ENCODE measurements at places on chromosomes 7 and 10.

- peak; percentile 65 for DNase-seq
Observed at GRCh38 chr10:119268871-119269506, 61.6 kb downstream of the GRK5 start.

- DNase-seq: peak; percentile 66
Observed at GRCh38 chr10:73810735-73811465, 498 bp downstream of the NDST2 start.

GRCh38 chr10:18737236-18737635 lies 78.0 kb downstream of the ARL5B start:
- DNase-seq: no peak

GRCh38 chr7:293681-294439 lies 3.9 kb downstream of the FOXL3 start:
- DNase-seq: no peak

DNA sequence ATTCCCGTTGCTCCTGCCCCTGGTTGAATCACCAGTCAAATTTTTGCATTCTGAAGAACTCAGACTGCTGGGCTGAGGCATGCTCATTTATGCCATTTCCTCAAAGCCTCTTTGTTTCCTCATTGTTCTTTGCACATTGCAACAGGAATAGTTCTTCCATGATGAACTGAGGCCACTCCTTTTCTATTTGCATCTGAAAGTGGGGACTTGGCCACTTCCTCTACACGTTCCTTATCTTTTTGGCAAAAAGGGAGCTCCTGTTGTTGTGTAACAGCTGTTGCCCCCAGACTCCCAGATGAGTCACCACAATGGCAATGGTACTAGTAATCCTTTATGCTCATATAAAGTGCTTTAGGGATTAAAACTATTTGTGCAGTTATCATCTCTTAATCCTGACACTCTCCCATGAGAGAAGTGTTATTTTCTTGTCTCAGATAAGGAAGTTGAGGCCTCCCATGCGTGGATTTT lies 20.1 kb upstream of the ITPRID1 start:
- DNase-seq: no peak

GRCh38 chr7:87574630-87575029 lies 26.1 kb downstream of the ABCB1 start:
- no peak for DNase-seq

- no peak for DNase-seq
Observed at GRCh38 chr10:34216348-34216945, 598.6 kb downstream of the PARD3 start.

DNA sequence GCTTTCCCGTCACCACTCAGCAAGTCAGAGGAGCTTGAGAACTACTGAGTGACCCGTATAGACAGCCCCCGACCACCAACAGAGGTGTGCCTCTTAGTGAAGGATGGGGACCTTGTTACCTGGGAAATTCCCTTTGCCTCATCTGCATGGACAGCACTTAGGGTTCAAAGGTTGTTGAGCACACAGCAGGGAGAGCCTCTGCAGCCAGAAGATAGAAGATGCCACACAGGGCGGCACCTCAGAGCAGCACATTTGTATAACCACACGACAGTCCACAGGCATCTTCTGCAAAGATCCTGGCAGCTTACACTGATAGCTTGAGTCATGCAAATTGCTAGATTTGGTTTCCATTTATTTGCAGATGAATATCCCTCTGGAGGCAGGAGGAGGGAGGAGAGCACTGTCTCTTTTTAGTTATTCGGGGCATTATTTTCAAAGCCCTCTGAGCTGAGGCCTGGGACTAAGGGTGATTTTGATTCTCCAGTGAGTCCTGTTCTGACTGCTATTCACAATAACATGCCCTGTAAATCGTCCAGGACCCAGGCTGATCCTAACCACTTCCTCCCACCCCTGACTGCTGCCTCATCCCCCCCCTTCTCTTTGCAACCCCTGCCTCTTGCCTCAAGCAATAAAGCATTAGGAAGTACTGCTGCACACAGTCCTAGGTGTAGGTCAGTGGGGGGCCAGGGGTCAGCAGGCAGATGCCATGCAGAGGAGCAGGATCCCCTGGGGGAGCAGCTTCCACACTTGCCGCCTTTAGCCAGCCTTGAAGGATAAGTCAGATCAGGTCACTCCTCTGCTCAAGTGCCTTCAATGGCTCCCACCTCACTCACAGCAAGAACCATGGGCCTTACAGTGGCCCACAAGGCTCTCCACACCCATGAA lies 24.6 kb upstream of the INMT start:
- DNase-seq: no peak

DNA sequence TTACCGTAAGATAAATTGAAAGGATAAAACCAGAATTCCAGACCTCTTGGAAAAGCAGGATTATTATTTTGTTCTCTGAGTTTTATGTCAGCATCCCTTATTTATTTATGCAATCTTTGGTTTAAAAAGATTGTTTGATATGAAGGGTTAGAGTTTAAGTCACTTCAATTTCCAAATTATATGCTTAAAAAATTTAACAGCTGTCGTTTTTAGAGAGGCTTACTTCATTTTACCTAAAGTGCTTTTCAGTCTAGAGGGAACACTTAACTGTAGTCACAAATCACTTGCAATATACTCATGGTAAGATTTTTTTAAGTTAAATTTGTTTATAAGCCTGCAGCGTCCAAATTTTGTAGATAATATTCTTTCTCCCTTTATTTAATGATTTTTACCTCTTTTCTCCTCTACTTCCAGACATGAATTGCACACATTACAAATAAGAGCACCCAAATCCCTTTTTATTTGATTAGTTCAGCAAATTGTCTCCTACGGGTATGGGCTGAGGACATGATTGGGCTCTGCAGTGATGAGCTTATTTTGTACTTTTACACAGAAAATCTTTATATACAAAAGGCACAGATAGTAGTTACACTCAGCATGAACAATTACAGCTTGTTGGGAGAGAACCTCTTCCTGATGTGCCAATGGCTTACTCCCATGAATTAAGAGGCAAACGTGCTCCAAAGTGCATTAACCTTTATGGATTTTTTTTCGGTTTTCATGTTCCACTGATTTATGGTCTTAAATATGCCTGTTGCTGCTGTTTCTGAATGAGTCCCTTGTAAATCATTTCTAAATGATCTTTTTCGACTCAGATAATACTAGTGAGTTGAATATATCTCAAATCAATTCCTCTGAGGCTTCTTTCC lies 319.3 kb upstream of the LRGUK start:
- no peak for DNase-seq

DNA sequence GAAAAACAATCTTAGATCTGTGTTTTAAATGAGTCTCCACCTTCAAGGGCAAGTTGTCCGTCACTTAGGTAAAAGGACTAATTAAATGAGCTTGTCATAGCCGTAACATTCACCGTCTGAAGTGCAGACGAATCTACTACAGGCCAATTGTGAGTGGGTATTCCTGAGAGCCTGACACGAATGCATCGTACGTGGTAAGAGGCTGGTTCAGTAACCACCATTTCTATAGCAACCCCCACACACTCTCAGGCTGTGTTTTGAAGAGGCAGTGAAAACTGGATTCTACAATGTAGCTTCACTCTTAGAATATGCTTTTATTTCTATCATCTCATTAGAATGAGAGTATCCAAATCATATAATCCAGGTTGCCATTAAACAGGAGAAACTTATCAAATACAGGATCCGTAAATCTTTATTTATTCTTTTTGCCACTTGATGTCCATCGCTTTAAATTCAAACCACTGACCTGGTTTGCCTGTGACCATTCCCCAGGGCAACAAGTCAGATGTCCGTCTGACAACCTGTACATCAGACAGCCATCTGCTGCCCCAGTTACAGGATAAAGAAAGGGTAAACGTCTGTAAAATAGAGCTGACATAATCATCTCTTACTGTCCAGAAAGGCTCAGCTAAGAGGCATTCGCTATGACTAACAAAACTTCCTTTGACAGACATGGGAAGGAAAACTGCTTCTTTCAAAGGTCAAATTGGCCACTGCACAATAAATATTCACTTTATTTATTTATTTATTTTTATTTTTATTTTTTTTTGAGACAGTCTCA lies 70.3 kb upstream of the NMT2 start:
- DNase-seq: no peak

DNA sequence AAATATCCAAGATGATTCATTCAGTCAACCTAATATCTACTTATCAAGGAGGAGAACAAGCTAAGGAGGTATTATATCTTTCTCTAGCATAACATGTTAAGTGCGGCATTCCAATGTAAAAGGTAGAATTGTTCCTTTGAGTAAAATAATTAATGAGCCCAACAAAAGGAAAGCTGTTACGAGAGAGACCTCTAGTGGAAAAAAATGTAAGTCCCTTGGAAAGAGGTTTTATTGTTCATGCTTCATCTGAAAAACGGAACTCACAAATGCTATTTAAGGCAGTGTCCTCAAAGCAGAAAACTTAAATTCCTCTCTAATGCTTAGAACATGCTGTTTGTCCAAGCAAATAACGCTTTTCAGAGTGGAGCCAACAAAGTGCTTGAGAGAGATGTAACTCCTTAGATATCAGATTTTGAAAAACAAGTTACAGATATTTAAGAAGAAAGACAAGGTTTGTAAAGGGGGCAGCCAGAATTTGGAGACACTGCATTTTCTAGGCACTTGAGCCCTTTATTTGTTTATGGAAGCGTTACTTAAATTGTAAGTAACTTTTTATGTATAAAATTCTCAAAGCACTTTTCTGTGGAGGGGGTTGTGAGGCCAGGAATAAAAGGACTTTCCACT lies 119.9 kb downstream of the TFEC start:
- DNase-seq: no peak

DNA sequence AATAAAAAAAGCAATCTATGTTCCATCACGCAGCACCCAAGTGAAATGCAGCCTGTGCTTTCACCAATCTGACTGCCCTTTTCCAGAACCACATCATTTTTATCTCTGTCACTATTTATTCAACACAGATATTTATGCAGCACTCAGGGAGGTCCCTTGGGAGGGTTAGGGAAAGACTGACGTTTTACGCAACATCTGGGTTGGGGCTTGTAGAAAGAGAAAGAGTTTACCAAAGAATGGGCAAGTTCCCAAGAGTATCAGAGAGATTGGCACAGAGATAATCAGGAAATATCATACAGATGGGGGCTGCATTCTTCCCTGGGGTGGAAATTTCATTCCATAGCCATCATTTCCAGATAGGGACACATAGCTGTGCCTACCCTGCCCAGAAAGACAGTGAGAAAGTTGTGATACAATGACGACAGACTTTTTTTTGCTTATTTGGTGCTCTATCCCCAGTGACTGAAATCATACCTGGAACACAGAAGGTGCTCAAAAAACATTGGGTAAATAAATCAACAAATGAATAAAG lies 474.2 kb downstream of the CALN1 start:
- no peak for DNase-seq

DNA sequence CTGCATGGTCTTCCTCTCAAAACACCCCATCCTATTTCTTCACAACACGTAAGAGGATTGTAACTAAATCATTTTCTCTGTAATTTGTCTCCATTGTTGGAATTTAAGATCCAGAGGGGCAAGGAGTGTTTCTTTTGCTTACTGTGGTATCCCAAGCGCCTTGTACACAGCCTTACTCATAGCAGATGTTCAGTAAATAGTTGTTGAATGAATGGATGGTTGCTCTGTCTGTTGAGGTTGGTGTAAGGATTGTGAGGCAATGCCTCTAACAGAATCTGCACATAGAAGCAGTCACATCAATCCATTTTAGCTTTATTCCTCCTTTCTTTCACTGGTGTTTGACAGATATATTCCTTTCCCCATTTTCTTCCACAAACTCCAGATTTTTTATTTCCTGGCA lies 90.1 kb downstream of the ZNF365 start:
- no peak for DNase-seq

- no peak for DNase-seq
Observed at GRCh38 chr10:129020651-129021330, 446.2 kb upstream of the MGMT start.

DNA sequence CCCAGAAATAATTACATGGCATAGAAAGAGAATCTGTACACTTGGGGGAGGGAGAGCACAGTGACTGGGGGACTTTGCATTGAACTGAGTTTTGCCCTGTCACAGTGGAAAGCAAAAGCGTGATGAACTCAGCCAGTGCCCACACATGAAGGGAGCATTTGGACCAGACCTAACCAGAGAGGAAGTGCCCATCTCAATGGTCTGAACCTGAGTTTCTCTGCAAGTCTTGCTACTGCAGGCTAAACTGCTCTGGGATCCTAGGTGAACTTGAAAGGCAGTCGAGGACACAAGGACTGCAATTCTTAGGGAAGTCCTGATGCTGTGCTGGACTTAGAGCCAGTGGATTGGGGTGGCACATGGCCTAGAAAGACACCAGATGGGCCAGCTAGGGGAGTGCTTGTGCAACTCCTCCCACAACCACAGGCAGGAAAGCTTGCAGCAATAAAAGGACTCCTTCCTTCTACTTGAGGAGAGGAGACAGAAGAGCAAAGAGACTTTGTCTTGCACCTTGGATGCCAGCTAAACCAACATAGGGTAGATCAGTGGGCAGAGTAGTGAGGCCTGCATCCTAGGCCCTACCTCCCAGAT lies 259.0 kb downstream of the GRM8 start:
- no peak for DNase-seq

DNA sequence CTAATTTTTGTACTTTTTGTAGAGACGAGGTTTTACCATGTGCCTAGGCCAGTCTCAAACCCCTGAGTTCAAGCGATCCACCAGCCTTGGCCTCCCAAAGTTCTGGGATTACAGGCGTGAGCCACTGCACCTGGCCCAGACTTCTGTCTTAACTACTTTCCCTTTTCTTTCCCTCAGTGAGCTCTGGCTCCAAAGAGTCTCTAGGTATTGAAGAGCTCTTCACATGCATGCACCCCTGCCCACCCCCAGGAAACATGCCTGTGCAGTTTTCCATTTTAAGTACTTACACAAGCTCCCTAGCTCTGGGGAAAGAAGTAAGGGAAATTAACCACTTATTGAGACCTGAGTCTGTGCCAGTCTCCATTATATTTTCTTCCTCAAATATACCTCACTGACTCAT lies 2.0 kb downstream of the MYOZ1 start:
- no peak for DNase-seq

GRCh38 chr10:36802490-36803153 lies 322.8 kb upstream of the ANKRD30A start:
- DNase-seq: no peak

- no peak for DNase-seq
Observed at GRCh38 chr7:155257482-155258225, 40.0 kb upstream of the INSIG1 start.

GRCh38 chr7:40802497-40802896 lies 667.7 kb downstream of the SUGCT start:
- DNase-seq: no peak

DNA sequence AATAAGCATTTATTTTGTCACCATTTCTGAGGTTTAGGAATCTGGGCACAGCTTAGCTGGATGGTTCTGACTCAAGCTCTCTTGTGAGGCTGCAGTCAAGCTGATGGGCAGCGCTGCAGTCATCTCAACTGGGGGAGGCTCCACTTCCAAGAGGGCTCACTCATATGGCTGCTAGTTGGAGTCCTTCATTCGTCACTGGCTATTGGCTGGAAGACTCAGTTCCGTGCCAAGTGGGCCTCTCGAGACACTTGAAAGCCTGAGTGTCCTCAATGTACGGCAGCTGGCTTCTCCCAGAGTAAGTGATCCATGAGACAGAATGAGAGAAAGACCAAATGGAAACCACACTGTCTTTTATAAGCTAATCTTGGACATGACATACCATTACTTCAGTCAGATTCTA lies 21.6 kb upstream of the COL13A1 start:
- DNase-seq: no peak

All from GM12892 (cell line).